ENCODE measurements at places on chromosomes 7 and 10.

- peak; percentile 97 for DNase-seq
Measured at GRCh38 chr7:47291461-47292081, 290.3 kb downstream of the TNS3 start.

DNA sequence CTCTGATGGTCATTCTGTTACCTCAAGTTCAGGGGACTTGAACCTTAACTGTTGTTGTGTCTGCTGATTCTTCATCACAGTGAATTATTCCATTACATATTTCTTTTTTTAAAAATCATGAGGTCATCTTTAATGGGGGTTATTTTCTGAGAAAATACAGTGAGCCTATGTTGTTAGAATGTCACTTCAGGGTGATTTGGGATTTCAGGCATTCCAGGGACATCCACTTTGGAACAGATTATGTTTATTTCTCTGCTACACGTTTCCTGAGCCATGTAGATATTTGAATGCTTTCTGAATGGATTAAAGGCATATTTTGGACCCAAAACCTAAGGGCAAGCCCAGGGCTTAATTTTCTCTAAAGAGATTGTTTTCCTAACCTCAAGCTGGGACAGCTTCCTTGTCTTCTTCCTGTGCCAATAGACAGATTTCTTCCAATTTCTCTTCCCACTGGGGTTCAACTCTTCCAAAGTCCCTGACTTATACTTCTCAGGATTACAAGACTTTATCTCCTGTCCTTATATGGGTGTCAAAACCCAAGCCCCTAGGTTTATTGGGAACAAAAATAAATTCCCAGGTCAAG, 271.7 kb downstream of the ARHGAP12 start:
- DNase-seq = no peak

DNA sequence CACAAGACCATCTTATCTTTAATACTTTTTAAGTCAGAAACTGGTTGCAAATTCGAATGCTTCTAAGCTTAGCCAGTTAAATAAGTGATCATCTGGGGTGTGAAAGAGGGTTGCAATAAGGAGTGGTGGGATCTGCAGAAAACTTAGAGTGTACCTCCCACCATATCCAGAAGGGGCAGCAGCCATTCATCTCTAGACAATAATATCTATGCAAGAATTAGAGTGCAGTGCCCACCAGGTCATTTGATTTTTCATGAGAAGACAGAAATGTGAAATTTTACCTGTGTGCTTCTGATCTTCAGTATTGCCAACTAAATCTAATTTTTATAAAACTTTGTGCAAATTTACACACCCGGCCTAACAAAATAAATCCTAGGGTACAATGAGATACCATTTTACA, 127.2 kb upstream of the SP4 start:
- no peak for DNase-seq

GRCh38 chr7:20577441-20578071, 37.9 kb upstream of the ABCB5 start:
- no peak for DNase-seq

GRCh38 chr10:131848296-131848695, 52.5 kb upstream of the PPP2R2D start:
- DNase-seq = no peak

- DNase-seq = no peak
Measured at GRCh38 chr10:101403161-101403560, 49.2 kb downstream of the BTRC start.

- no peak for DNase-seq
Measured at GRCh38 chr7:19482628-19483027, 226.2 kb downstream of the POLR1F start.

DNA sequence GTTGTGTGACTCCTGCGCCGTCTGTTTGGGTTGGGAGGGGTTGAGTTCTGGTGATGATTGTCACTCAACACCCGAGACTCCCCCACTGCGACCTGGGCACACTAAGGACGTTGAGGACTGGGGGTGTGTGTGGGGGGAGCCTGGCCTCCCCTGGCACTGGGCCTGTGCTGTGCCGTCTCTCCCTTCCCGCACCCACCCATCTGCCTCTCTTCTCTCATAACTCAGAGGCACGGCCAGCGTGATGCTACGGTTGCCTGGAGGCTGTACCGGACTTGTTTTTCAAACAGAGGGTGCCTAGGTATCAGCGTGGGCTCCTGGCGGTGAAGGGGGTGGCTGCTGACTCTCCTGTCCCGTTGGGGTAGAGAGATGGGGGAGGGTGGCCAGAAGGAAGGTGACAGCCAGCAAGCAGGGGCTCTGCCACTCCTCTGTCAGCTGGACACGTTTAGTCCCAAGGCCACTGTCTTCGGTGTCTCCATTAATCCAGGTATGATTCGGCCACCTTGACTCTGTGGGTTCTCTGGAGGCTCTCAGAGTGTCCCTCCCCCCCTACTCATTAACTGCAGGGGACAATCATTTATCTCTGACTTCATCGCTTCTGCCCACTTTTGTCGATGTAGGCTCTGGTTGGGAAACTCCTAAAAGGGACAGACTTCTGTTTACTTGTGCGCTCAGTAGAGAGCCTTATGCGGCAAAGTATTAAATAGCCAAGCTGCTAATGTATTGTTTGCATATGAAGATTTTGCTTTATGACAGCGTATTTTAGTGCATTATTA, 56.5 kb upstream of the PFKFB3 start:
- no peak for DNase-seq

DNA sequence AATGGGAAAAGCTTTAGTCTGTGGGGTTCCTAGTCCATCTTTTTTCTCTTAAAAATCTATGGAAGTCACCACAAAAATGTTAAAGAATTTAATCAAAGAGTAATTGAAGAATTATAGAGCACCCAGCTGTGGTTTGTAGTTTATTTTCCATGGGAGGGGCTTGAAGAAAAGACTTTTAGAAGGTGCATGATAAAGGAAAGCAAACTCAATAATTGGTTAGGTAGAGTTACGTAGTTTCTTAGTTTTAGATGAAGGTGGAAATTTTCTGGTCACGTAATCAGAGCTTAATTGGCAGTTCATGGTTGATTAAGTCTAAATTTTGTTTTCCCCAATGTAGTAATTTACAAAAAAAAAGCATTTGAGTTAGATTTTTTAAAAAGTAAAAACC, 724 bp downstream of the ZNF107 start:
- no peak for DNase-seq
